Hair follicular keratinocyte (primary cell): ENCODE measurements at places on chromosomes 1 and 21. TPM values are rescaled to one million over a fixed set of nuclear protein-coding genes. Genes with fewer than 3 reads are reported as not detected.

The MROH9 gene
- total RNA-seq = not detected in 2 replicates

The CA14 gene
- total RNA-seq = 0.08 and 0.39 TPM in 2 replicates

The COL11A1 gene
- total RNA-seq = 6.1 and 12.1 TPM in 2 replicates

The BCL2L15 gene
- total RNA-seq = not detected in 2 replicates

The OR14K1 gene
- total RNA-seq = not detected in 2 replicates

The ESRRG gene
- 0.04 and 0.08 TPM in 2 replicates for total RNA-seq

The RBM8A gene
- total RNA-seq = 127 and 248 TPM in 2 replicates

The THAP3 gene
- 12.0 and 13.7 TPM in 2 replicates for total RNA-seq

The KCNH1 gene
- not detected in 2 replicates for total RNA-seq

The HSPB7 gene
- not detected in 2 replicates for total RNA-seq

The RIPK4 gene
- 23.0 and 25.3 TPM in 2 replicates for total RNA-seq

The RFX5 gene
- total RNA-seq = 31.9 and 35.1 TPM in 2 replicates

The ZNF687 gene
- 13.3 and 14.2 TPM in 2 replicates for total RNA-seq
